CD4-positive, alpha-beta T cell treated with Interleukin-1 beta for 1 hour (primary cell): ENCODE measurements at places on chromosomes 16 and 17.
A peak's percentile ranks its signal among the peaks of the same experiment; 100 is the strongest.

- peak; percentile 52 for DNase-seq
These were observed 76.7 kb downstream of the CHD9 start for GRCh38 chr16:53131363-53132071.

- DNase-seq = no peak
These were observed 8.6 kb downstream of the P2RX1 start for GRCh38 chr17:3907483-3908216.

DNA sequence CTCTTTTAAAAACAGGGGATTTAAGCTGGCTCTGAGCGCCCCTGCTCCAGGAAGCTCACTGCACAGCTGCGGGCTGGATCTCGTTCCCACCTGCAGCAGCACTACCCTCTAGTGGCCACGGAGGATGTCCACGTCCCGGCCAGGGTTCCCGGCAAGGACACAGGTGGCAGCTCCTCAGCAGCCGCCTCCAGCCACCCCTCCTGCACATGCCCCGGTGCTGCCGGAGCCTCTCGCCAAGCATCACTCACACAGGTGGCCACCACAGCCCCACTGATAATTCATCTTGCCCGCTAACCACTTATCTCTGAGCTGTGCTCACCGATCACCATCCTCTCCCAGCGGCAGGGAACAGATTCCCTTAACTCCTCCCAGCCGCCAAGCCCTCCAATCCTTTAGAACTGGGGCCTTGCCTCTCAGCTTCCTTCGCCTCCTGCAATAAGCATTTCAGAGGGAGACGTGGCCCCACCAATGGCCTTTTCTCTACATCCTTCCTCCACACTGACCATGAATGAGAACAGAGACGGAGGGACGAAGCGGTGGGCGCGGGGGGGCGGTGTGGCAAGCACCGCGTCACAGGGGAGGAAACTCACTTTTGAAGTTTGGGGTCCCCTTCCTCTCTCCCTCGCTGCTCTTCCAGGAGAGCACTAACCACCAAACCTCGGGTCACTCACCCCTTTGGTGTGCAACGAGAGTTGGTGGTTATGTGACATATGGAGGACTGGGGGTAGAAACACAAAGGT is 222.1 kb downstream of the RBFOX3 start:
- DNase-seq = no peak

GRCh38 chr17:68172461-68172954 is 75.3 kb upstream of the AMZ2 start:
- peak; percentile 81 for DNase-seq
